ENCODE measurements at places on chromosomes 2 and 18. TPM values are rescaled to one million over a fixed set of nuclear protein-coding genes. Genes with fewer than 3 reads are reported as not detected.

DNA sequence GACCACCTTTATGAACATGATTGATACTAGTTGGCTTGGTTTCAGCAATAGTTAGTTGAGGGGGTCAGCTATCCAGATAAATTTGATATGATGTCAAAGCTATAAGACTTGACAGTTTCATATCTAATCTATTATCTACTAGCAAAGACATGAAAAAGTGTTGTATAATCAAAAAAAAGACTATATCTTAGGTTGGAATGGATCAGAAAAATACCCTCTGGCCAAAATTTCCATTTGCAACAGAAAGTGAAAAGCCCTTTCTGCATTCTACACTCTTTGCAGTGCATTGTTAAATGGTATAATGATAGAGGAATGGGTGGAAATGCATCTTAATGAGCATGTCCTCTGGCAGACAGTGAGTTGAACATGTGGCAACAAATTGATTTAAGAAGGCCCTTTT, 242.6 kb downstream of the THSD7B start:
- DNase-seq = no peak

GRCh38 chr2:23694058-23695045, 232.6 kb downstream of the ATAD2B start:
- no peak for DNase-seq

DNA sequence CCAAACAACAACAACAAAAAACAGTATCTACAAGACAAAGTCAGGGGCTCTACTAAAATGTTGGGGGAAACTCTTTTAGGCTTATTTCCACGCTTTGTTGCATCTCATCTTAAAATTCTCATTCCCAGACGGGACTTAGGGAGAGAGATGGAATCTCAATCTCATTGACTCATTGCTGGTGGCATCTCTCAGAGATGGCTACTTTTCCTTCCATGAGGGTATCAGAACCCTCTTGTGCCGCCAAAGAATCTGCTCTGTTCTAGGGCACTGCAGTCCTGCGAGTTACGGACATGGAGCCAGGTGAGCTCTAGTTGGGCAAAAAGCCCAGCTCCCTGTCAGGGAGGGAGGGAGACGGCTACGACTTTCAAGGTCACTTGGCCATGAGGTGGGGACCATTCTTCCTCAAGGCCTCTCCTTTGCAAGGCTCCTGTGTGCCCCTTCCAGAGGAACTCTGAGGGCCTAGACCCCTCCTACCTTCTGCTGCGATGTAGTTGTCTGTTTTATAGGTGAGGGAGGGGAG, 68.0 kb downstream of the MYCN start:
- DNase-seq = no peak

- DNase-seq = no peak
Measured at GRCh38 chr2:106065983-106066820, 127.9 kb downstream of the UXS1 start.

GRCh38 chr2:158305501-158305900, 151.1 kb downstream of the CCDC148 start:
- DNase-seq = no peak

DNA sequence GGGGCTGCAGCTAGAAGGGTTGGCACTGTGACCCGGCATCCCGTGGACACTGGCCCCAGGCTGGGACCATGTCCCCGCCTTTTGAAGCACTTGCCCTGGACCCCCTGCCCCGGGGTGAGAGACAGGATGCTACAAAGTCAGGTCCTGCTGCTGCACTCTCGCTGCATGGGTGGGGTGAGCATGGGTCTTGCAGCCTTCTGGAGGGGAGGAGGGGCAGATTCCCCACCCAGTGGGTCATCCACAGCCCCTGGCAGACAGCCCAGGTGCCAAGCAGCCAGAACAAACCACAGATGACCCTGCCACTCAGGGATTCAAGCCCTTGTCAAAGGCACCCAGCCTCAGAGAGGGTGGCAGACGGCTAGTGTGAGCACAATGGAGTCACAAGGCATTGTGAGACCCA, 5.7 kb upstream of the NMUR1 start:
- no peak for DNase-seq

- DNase-seq = no peak
Measured at GRCh38 chr18:42860011-42860410, 255.5 kb downstream of the RIT2 start.

- no peak for DNase-seq
Measured at GRCh38 chr18:57048351-57048750, 98.5 kb upstream of the BOD1L2 start.

DNA sequence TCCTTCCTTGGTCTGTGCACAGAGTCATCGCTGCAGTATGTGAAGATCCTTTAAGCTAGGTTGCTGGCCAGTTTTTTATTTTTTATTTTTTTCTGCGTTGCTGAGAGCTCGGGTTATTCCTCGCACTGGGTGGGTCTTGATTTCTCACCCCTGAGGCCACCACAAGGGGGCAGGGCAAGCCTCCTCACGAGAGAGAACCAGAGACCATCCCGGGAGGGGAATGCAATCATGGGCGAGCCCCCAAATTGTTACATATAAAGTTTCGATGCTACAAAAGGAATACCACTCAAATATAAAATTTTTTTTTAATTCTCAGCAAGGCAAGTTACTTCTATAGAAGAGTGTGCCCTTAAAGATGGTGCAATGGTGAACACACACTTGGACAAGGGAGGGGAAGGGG, 24.9 kb downstream of the HTR2B start:
- DNase-seq = no peak

GRCh38 chr2:25230948-25231311, 62.5 kb upstream of the POMC start:
- DNase-seq = no peak

GRCh38 chr2:122471753-122472152, 716.3 kb downstream of the TSN start:
- peak; percentile 54 for DNase-seq

DNA sequence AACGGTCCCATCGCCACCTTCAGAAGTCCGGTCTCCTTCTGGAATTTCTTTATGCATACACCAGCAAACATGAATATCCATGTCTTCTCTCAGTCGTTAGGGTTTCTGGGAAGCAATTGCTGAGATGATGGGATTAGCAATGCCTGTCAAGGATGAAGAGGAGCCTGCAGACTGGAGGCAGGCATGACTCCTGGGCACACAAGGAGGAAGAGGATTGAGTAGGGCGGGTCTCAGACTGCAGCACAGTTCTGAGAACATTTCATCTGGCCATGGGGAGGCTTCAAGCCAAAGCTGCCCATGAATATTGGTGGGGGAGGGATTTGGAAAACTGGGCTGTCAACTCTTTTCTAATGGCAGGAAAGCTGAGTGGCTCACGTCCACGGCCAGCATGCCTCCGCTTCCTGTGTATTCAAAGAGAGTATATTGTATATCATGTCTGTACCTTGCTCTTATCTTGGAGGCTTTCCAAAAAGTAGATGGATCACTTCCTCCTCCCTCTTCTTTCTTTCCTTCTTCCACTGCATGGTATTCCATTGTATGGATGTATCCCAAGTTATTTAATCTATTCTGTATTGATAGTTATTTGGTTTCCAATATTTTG, 24.5 kb downstream of the MC2R start:
- no peak for DNase-seq

SLC16A14 gene
- total RNA-seq = 13.7 TPM

IL36B gene
- total RNA-seq = not detected

KHK gene
- total RNA-seq = 1.7 TPM

MEIS1 gene
- total RNA-seq = 213 TPM

SP9 gene
- total RNA-seq = not detected

Data from urinary bladder (tissue), 4 donors.